ENCODE measurements at places on chromosomes 3 and 15.

- DNase-seq = no peak
Observed at GRCh38 chr3:186342197-186342596, 19.8 kb downstream of the DGKG start.

GRCh38 chr3:128878011-128878457 is 1.4 kb upstream of the ACAD9 start:
- DNase-seq = no peak

GRCh38 chr3:4994823-4995499 is 15.7 kb downstream of the BHLHE40 start:
- DNase-seq = no peak

DNA sequence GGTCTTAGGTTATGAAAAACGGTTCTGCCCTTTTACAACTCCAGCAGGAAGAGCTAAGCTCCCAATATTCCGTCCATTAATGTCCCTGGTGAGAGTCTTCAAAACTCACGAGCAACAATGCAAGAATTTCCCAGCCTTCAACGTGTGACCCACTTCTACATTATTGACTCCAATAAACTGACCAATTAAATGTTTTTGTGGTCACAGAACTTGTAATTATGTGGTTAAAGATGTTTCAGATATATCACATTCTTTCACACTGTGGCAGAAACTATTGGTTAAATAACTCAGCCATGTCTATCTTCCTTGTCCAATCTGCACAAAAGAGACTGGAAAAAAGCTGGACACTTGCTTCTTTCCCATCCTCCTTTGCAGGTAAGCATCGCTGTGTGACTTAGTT is 286.6 kb upstream of the ADAMTS9 start:
- DNase-seq = no peak

GRCh38 chr3:37138816-37139215 is 35.6 kb downstream of the LRRFIP2 start:
- no peak for DNase-seq

- no peak for DNase-seq
Observed at GRCh38 chr3:38101811-38102443, 35.0 kb downstream of the ACAA1 start.

DNA sequence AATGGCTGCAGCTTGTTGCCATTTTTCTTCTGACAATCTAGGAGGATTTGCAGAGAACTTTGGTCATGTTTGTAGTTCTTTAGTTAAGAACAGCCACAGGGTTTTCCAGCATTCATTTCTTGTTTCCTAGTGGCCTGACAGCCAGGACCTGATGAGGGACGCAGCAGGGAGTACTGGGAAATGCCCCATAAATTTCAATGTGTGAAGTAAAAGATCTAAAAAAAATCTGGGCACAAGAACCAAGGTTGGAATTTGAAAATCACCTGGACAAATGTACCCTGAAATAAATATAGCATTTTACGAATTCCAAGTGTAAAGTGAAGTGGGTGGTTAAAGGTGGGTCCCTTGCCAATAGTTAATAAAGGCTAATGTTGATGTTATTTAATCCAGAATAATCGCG is 195.0 kb downstream of the ZIC1 start:
- no peak for DNase-seq

DNA sequence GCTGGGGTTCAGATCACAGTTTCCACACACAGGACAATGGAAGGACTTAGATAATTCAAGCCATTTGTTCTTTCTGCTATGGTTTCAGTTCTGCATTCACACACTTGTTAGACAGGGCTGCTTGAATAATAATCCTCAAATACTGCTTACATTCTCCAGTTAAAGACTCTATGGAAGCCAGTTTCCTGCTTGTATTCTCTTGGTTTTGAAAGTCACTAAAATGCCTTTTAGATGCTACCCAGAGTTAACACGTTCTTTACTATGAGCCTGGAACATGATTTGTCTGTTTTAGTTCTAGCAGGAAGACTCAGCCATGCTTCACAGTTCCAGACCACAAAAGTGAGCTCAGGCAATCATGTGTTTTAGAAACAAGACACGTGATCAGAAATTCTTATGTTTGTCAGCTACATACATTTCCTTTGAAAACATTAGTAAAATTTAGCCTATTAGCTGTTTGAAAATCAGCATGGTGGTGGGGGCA is 152.4 kb downstream of the LEKR1 start:
- DNase-seq = no peak

GRCh38 chr3:24520976-24521419 is 26.3 kb upstream of the THRB start:
- no peak for DNase-seq

DNA sequence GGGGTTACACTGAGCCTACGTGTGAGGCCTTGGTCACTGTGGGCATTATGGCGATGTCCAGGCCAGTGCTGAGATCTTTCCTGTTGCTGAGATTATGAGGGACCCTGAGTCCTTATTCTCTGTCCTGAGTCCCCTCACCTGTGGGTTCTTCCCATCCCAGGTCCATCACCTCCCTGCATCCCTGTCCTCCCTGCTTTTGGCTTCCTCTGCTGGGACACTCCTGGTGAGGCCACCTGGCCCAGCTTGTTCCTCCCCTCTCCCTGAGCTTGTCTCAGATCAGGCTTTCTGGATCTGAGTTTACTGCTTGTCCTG is 36.1 kb downstream of the AMOTL2 start:
- no peak for DNase-seq

- DNase-seq = no peak
Observed at GRCh38 chr3:135766115-135766514, 199.4 kb upstream of the PPP2R3A start.

GRCh38 chr3:151037746-151038477 is 47.6 kb upstream of the MED12L start:
- no peak for DNase-seq

- no peak for DNase-seq
Observed at GRCh38 chr15:96353416-96353929, 23.0 kb downstream of the NR2F2 start.

DNA sequence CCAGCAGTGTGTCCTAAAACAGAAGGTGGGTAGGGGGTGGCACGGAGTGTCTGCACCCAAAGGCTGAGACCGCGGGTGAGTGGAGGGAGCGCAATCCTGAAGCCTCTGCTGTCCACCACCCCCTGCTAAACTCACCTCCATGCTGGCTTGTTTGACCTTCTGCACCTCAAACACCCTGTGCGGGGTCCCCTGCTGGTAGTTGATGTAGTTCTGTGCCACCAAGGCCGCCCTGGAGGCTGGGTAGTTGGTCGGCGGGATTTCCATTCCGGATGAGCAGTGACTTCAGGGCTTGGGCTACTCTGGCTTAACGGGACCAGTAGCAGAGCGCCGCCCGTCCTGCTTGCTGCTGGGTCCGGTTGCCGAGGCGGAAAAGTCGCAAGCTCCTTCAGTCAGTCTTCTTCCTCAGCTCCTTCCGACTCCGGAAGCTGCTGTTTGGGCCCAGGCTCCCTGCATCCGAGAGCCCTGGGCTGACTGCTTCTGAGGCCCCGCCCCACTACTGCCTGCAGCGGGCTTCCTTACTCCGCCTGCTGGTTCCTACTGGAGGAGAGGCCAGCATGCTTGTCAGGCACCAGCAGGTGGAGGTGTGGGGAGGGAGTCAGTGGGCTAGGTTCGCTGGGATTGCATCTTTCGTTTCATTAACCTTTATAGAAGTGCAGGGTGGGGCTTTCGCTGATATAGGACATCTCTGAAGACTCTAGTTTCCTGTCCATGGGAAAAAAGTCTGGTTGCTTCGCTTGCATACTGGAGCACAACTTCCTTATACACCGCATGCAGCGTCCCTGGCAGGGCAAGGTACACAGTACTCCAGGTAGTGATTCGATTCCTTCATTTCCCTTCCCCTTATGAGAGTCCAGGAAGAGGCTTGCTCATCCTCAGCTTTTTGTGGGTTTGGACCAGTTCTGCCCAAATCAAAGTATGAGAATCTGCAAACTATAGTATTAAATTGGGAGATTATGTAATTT is at the start of gene LXN:
Gene LXN (minus strand): TSS at position 434 of the 962 bp plus-strand sequence. CDS start 170 bp downstream, at position 264.
- peak; percentile 60 for DNase-seq

GRCh38 chr15:60426870-60427508 is 29.2 kb upstream of the ANXA2 start:
- DNase-seq = no peak

DNA sequence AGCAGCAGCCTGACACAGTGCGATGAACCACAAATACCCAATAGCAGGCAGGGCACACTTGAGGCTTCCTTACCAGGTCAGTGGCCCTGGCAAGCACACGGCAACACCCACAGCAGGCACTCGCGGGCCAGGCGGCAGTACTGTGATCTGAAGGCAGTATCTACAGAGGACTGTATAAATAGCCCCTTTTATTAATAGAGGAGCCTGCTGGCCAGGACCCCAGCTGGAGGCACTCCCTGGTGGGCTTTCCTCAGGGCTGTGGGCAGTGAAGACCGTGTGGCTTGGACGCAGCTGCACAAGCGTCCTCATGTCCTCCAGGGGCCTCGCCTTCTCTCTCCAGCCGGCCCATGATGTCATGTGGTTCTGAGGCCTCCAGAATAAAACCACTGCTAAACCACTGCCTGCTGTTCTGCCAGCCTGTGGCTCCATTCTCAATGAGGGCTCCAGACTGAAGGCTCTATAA is 44.1 kb downstream of the LRIG1 start:
- no peak for DNase-seq

DNA sequence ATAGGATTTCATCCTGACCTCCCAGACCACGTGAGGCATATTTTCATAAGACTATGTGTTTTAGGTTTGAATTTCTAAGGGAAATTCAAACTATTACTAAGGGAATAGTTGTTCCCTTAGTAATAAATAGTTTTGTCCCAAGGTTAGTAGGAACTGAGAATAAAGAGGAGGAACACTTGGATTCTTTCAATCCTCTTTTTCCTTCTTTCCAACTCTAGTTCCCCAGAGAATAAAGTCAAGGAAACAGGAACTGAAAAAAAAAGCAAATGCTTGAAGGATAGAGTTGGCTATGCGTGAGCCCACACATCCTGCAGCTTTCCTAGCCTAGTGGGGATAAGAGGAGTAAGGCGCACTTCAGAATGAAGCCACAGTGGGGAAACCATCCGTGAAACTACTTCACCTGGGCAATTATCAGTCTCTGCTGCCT is 312.1 kb upstream of the TGFBR2 start:
- no peak for DNase-seq

DNA sequence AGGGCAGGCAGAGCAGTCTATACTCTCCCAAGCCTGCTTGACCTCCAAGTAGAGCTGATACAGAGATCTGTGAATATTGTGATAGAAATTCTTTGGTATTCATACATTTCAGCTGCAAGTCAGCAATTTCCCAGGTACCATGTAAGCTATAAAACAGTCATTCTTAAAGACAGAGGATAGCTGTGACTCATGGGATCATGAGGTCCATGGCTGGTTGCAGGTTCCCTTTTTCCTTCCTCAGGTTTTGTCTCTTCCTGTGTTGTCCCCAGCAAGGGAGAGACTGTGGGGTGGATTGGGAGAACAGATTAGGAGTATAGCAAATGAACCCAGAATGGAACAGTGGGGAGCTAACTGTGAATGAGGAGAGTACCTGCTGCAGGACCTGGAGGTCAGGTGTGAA is 5.4 kb upstream of the P4HTM start:
- no peak for DNase-seq

- no peak for DNase-seq
Observed at GRCh38 chr3:101270149-101270548, 50.2 kb downstream of the IMPG2 start.

DNA sequence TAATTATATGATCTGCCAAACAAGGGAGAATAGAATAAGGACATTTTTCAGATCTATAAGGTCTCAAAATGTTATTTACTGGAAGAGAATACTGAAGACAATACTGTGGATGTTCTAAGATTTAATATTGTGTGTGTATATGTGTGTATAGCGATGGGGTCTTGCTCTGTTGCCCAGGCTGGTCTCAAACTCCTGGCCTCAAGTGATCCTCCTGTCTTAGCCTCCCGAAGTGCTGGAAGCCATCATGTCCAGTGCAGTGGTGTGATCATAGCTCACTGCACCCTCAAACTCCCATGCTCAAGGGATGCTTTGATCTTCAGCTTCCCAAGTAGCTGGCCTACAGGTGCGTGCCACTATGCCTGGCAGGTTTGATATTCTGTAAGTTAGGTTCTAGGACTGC is 91.3 kb downstream of the NBEAL2 start:
- no peak for DNase-seq

GRCh38 chr15:33915571-33916407 is 52.5 kb upstream of the CHRM5 start:
- no peak for DNase-seq

DNA sequence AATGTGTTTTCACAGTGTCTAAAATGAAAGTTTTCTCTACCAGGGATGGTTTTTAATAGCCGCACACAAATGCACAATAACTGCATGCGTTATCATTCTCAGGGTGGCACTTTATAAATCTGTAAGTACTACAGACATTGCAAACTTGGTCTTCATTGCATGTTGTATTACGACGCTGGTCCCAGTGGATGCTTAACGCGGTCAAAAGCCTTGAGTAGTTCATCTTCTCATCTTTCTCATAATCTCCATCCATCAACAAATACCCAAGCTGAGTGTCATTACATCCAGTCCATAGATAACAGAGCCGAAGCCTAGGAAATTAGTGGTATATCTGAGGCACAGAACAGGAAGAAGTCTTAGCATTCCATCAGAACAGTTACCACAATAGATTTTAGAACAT is 72.6 kb downstream of the USF3 start:
- DNase-seq = no peak

DNA sequence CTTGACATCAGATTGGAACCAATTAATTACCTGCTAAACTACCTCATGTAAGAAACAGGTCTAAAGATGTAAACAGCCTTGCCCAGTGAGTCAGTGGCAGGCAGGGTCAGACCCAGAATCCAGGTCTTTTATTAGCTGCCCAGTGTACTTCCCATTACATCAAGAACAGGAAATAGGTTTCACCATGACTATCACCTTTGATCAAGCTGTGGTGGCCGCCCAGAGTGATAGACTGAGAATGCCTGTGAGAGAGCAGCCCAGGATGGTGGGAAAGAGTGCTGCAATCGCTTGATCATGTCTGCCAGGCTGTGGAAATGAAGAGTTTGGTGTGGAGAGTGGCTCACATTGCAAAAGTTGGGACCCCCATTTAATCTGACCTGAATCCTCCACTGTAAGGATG is 61.3 kb upstream of the PIAS1 start:
- no peak for DNase-seq

DNA sequence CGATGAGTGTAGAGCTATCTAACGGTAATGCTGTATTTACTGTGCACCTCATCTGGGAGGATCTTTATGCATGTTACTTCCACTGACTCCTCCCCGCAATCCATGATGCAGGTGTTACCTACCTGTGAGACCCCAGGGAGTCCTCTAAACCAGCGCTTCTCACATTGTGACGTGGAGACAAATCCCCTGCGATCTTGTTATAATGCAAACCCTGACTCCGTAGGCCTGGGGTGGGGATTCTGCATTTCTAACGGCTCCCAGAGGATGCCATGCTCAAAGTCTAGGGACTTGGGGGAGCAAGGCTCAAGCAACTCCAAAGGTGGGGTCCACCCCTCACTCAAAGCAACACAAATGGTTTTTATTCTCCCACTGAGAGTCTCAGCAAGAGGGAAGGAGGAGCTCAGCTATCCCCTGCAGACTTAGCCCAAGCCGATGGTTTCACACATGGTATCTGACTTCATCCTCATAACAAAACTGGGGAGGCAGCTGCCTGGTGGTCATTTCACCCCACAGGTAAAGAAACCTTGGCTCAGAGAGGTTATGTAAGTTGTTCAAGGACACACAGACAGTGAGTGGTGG is 63.6 kb downstream of the PCSK6 start:
- no peak for DNase-seq

GRCh38 chr3:43707998-43708397 is 17.3 kb downstream of the ABHD5 start:
- DNase-seq = no peak
